ENCODE measurements at places on chromosomes 7 and 10.
A peak's percentile ranks its signal among the peaks of the same experiment; 100 is the strongest.

- DNase-seq: no peak
Measured at GRCh38 chr10:65365878-65366277, 1560.0 kb upstream of the LRRTM3 start.

GRCh38 chr7:27129729-27130539 is 623 bp downstream of the HOXA4 start:
- no peak for DNase-seq

GRCh38 chr10:86946213-86947155 is 10.9 kb downstream of the MMRN2 start:
- peak; percentile 50 for DNase-seq

- DNase-seq: peak; percentile 36
Measured at GRCh38 chr10:126687121-126687606, 16.7 kb upstream of the C10orf90 start.

DNA sequence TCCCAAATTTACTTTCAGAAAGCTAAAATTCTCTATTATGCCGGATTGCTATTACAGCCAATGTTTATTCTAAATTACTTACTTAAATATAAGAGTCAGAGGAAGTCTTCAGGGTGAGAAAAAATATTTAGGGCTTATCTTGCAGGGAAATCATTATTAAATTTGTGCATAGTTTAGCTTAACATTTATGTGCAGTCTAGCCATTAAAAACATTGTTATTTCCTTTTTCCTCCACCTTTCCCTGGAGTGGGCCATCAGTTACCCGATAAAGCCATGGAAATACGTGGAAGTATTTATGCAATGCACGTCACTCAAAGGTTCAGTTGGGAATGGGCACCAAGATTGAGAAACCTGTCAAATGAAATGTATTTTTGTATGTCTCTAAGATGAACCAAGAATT is 9.5 kb upstream of the TAS2R60 start:
- DNase-seq: no peak

DNA sequence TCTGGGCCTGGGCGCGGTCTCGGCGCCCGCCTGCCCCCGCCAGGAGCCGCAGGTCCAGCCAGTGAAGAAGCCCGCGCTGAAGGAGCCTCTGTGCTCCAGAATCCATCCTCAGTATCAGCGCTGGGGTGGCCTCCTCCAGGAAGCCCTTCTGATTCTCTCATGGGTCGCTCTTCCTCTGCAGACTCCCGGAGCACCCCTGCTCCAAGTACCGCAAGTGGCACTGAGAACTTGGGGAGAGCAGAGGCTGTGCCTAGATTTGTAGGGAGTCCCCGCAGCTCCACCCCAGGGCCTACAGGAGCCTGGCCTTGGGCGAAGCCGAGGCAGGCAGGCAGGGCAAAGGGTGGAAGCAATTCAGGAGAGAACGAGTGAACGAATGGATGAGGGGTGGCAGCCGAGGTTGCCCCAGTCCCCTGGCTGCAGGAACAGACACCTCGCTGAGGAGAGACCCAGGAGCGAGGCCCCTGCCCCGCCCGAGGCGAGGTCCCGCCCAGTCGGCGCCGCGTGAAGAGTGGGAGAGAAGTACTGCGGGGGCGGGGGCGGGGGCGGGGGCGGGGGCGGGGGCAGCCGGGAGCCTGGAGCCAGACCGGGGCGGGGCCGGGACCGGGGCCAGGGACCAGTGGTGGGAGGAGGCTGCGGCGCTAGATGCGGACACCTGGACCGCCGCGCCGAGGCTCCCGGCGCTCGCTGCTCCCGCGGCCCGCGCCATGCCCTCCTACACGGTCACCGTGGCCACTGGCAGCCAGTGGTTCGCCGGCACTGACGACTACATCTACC is at the start of gene ALOX5:
Gene ALOX5, plus strand, starts transcription at position 641 of the 774 bp plus-strand sequence. Its CDS starts 64 bp downstream, at position 705.
- no peak for DNase-seq

GRCh38 chr10:91555455-91555854 is 77.4 kb downstream of the PPP1R3C start:
- DNase-seq: no peak

GRCh38 chr7:2876031-2876731 is 32.1 kb upstream of the GNA12 start:
- no peak for DNase-seq

GRCh38 chr10:92742331-92743228 is 52.8 kb downstream of the HHEX start:
- DNase-seq: no peak

DNA sequence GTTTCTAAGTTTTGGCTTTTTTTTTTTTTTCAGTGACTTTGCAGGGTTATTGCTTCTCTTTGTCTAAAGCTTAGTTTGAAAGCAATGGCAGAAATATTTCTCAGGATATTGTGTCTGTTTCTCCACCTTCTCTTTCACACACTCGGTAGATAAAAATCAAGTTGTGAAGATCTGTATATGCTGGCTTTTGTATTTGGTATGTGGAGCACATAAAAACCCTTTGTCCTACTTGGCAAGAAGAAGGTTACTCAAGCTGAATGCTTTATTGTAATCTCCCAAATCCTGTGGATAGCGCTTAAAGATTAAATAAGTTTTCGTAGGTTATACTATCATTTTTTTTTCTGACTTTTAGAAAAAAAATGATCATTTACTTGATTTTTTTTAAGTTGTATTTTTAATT is 172.4 kb downstream of the CDCA7L start:
- peak; percentile 73 for DNase-seq

GRCh38 chr10:69467928-69468750 is 16.9 kb downstream of the TSPAN15 start:
- DNase-seq: no peak

DNA sequence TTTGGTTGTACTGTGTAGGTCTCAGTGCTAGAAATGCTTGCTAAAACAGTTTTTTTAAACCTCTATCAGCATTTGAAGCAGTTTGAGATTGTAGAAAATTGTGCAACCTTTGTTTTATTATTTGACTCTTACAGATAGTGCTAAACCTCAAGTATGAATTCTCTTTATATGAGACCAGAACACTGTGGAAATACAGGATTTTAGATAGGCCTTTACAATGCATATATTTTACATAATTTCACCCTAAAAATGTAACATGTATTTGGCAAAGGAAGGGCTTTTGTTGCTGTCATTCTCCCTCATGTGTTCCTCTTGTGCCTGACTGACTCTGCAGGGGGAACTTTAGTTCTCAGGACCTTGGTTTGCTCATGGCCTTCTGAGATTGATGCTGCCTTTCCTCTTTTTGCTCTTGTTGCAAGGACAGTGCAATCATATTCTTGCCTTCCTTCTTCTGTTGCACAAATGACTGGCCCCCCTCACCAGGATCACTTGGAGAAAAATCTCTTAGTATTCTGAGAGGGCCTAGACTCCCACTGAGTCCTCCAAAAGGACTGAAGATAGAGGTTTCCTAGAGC is 188.7 kb downstream of the PPP1R9A start:
- no peak for DNase-seq

- DNase-seq: no peak
Measured at GRCh38 chr10:78899098-78899754, 169.5 kb upstream of the ZMIZ1 start.

GRCh38 chr7:77460057-77460486 is 43.9 kb upstream of the GSAP start:
- no peak for DNase-seq

DNA sequence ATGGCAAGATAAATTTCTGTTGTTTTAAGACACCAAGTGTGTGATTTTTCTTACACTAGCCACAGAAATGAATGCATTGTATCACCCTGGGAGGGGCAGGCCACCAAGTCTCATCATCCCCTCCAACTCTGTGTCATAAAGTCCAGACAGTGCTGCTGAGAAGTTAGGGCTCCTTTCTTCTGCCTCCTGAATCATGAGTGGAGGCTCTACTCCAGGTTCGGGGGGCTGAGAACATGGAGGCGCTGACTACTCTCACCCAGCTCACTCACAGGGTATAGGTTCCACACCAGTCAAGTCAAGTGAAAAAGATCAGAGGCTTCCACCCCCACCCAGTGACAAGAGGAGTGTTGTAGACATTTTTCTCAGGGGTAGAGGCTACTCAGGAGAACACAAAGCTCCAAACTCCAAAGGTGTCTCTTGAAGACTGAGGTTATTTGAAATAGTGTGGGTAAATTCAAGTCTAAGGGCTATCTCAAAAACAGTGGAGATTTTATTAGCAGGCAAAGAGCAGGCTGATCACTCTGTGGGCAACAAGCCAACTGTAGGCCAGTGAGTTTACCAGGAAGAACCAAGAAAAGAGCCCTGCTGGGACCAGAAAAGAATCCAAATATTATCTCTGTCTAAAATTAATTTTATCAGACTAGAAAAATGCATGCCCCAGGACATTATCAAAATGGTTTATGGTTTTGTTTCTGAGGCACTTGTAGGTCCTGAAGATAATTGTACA is 118.6 kb upstream of the RET start:
- DNase-seq: no peak

DNA sequence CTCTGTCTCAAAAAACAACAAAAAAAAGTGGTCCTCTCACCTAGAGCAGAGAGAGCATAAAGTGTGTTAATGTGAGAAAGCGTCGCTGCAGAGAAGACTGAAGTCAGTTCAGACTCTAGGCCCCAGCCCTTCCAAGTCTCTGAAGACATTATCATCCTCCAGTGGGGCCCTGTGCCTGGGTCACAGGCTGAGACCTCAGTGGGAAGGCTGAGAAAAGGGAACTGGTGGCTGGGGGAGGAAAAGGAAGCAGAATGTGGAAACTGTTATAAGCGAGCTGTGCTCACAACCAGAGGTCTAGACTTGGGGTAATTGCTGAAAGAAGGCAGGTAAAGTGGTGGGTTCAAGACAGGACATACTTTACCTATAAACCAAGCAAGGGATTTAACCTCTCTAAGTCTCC is 4.9 kb upstream of the RRP12 start:
- DNase-seq: no peak

DNA sequence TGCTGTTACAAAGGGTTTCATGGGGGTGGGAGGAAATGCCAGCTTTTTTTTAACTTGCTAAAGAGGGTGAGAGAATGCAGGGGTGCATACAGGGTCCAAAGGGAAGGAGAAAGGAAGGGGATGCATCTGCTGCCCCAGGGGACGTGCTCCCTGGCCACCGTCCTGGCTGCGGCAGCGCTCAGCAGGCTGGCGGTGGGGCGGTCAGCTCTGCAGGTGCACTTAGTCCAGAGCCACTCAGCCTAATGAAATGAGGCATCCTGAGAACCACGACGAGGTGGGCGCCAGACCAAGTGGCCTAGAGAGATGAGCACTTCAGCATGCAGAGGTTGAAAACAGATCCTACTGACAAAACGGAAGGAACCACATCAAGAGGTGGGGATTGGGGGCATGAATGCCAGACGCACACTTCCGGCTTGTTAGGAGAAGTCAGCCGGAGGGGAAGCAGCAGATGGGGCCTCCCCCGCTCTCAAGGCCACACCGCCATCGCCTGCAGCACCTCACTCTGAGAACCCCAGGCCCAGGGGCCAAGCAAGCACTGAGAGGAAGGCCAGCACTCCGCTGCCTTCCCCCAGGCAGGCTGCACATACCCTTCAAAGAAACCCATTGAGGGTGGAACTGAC is 94.5 kb downstream of the MAD1L1 start:
- no peak for DNase-seq

- no peak for DNase-seq
Measured at GRCh38 chr7:139829025-139829774, at the start of gene TBXAS1. TSS of gene TBXAS1 (plus strand) at chr7:139829264. CDS start at chr7:139829391, 127 bp downstream.

All from spinal cord (tissue), 10 donors.